ENCODE measurements at places on chromosomes 3 and 15.

DNA sequence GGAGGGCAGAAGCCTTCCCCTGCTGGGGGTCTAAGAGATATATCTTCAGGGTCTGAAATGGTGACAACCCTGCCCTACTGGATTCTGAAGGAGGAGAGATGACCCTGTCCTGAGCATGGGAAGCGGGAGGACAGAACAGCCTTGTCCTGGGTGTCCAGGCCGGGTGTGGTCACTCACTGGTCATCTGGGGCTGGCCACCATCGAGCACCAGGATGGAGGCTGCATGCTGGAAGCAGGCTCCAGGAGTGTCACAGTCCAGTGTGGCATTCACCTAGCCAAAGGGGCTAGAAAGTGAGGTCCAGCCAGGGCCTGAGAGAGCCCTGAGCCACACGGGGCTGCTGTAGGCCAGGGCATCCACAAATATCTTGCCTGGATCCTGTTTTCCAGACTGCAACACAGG is 5.2 kb downstream of the CDHR4 start:
- DNase-seq = no peak

DNA sequence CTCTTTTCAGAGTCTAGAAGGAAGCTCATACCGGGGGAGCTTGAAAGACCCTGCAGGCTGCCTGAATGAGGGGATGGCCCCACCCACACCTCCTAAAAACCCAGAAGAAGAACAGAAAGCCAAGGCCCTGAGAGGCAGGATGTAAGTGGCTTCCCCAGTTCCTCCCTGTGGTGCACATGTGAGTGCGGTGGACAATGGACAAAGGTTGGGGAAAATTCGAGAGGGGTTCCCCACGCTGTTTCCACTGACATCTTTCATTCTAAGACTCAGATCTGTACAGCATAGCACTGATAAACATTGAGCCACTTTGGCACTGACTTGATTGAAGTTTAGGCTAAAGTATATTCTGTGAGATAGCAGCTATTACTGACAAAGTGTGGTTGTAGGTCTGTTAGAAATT is 79.5 kb upstream of the UMPS start:
- no peak for DNase-seq

DNA sequence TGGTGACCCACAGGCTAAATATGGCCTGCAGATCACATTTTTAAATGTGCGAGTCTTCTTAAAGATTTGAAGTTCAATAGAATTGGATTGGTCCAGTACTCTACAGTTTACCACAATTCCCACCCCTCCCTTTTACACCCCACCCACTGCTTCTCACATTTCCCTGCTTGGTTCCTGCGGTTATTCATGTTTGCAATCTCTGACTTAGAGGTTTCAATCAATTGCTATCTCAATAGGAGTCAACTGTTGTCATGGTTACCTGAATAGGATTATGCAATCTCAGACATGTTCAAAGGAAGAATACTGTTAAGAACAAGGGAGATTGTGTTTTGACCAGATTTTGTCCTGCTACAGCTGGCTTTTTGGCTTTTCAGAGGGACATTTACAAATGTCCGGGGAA is 4.9 kb upstream of the C3orf49 start:
- no peak for DNase-seq

GRCh38 chr3:119571688-119572087 is 7.6 kb upstream of the ADPRH start:
- no peak for DNase-seq

GRCh38 chr3:26108846-26109489 is 319.1 kb downstream of the OXSM start:
- no peak for DNase-seq

DNA sequence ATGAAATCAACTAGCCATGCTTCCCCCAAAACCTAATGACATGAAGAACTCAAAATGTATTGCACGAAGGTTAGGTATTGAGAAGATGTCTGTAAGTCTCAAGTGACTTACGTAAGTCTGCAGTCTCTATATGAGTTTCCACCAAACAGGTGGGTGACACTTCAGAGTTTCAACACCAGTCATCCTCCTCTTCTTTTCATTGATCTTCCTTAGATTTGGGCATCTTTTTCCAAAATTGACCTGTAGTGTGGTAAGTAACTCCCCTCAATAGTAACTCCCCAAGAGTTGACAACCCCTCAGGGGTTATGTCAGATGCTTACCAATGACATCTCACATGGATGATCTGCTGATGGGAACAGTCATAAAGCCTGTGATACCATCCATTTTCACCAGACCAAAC is 46.1 kb downstream of the GPR176 start:
- no peak for DNase-seq

DNA sequence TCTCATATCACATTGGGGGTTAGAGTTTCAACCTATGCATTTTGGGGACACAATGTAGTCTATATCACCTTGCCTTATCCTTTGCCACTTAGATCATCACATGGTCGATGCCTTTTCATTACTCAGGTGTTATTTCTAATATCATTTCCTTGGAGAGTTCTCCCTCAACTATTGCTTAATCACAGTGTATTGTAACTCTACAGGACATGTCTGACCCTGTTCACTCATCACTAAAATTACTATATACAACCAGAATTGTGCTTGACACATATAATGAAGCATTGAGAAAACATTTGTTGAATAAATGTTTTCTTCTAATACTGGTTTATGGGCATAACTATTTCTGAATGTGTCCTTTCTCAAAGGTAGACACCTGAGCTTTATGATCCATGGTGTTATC is 207.4 kb downstream of the EPHA6 start:
- DNase-seq = no peak

DNA sequence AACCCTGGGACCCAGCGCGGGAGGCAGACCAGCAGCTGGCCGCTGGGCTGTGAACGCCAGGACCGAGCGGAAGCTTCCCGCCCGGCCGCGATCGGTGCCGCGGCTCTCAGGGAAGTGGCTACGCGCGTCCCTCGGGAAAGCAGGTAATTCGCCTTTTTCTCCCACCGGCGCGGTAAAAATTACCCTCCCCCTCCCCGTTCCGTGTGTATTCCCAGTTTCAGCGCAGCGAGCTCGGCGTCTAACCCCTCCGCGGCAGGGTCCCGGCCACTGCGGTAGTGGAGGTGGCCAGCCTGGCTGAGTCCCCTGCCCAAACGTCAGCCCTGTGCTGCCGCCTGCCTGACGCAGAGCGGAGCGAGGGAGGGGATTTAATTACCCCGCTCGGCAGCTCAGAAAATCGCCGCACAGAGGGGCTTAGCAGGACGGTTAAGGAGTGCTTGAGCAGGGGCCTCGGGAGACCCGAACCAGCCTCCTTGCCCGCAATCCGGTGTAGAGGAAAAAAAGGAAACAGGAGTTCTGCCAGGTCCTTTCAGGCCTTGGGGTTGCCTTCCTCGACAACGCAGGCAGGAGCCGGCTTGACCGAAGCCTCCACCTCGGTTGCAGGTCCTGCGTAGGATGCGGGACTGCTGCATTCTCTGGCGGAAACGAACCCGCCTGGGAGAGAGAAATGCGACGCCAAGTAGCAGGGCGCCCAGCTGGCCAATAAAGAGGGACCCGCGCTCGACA is 2.9 kb downstream of the GATA2 start:
- no peak for DNase-seq

DNA sequence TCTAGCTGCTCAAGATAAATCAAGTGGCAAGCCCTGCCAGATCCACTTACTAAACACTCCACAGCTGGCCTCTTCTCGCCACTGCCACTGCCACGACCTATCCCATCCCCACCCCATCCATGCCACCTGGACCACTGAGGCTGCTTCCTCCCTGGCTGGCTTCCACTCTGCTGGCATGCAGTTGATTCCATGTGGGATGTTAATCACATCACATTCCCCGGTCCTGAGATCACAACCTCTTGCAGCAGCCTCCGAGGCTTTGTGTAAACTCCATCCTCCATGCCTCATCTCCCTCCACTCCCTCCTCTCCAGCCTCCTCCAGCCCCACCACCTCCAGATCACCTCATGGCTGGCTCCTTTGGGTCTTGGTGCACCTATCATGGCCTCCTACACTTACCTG is 7.7 kb downstream of the NCKIPSD start:
- DNase-seq = no peak

DNA sequence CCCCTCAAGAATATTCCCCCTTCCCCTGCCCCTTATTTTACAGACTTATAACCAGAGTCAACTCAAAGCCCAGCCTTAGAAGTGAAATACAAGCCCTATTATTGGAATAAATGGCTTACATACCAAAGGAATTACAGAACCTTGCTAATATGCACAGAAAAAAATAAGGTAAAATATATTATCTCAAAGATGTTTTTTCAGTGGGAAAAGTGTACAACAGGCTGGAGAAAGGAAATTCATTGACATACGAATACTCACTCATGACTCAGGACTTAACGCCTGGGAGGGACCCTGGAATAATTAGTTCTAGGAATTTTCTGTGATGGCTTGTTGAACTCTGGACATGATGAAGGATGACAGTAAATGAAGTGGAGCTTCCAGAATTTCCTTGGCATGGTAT is 27.0 kb downstream of the ARL14 start:
- no peak for DNase-seq

- no peak for DNase-seq
Observed at GRCh38 chr3:123808812-123809211, 75.3 kb downstream of the MYLK start.

- no peak for DNase-seq
Observed at GRCh38 chr15:59830873-59831272, 141.8 kb upstream of the BNIP2 start.

- no peak for DNase-seq
Observed at GRCh38 chr15:94887391-94887790, 656.0 kb downstream of the MCTP2 start.

DNA sequence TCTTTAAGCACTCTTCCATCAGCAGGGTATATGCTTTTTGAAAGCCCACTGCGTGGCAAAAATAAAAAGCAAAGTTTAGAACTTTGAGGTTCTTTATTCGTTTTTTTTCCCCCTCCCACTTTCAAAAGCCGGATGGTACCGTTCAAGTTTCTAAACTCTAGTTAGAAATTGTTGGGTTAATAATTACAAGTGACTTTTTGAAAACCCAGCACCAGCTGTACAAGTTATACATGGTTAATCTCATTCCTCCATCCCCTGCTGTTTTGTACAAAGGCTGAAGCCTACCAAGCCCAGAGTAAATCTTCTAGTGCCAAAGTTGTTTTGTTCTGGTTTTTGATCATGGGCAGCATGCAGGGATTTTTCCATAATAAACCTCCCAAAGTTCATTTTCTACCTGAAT is 48.6 kb downstream of the WDR72 start:
- DNase-seq = no peak

DNA sequence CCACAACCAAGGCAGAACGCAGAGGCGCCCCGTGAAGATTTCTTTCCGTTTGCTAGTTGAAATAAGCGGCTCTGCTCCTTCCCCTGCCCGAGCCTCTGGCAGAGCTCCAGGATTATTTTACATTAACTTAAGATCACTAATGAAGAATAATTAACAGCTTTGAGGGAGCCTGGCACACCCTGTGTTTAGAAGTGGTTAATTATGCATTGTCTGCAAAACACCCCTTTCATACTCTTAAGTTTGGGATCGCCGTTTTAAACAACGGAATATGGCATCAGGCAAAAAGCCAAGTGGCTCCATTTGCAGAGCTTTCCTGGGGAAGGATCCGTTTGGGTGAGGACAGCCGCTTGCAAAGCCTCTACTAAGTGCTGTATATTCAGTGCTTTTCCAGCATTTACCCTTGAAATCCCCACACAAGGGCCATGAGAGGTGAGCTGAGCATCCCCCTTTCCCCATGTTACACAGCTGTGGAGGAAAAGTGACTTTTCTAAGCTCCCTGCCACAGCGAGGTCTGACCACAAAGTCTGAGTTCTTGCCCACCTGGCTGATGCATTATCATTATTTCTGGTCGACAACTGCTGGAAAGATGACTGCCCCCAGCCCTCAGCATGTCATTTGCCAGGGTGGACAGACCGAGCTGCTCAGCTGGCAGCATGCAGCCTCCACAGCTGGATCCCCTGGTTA is 33.9 kb downstream of the IQSEC1 start:
- no peak for DNase-seq

DNA sequence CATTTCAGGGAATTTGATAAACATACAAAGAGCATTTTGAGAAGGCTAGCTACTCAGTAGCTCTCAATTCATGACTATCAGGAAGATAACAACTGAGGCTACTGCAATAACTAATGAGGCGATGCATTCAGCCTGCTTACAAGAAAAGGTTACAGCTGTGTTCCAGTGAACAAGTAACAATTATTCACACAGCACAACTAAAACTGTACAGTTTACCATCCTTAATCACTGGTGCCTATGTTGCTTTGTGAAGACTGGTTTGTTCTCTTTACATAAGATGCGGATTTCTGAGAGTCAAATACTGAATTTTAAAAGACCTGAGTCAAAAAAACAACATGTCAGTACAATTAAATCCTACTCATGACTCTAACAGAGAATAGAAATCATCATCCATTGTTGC is 526.3 kb downstream of the OTOL1 start:
- DNase-seq = no peak

- DNase-seq = no peak
Observed at GRCh38 chr15:33612721-33613304, 302.0 kb downstream of the RYR3 start.

- no peak for DNase-seq
Observed at GRCh38 chr3:170502297-170502696, 83.6 kb downstream of the SLC7A14 start.

DNA sequence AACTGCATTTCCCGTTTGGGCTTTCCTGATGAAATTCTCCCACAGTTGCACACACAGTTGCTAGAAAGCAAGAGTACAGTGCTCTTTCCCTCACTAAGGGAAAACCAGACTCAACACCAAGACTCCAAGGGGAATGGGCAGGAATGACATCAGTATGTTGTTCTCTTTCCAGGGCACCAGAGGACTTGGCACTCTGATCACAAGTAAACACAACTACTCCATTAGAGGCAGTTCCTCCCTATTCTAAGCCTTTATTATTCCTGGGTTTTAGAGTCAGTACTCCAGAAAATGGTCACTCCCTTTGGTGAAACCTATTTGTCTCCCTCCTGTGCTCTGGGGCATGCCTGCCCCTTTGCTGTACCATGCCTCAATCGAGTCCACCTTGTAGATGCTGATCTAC is 52.3 kb upstream of the VGLL4 start:
- no peak for DNase-seq

- no peak for DNase-seq
Observed at GRCh38 chr15:48374472-48374871, 43.2 kb downstream of the DUT start.

GRCh38 chr15:29676961-29677402 is 145.3 kb downstream of the TJP1 start:
- no peak for DNase-seq

DNA sequence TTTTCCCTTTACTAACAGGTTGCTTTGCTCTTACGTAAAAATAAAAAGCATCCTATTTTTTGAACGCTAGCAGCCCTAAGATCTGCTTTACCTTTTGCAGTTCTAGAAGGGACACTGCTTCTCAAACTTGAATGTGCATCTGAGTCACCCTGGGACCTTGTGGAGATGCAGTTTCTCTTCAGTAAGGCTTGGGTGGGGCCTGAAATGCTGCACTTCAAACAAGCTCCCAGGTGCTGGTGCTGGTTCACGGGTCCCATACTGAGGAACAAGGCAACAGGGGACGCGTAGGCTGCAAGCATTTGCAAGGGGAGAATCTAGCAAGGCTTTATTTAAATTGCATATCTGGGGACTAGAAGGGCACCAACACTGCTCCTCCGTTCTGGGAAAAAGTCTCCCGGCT is 30.0 kb downstream of the MB21D2 start:
- no peak for DNase-seq
